Stimulated activated naive CD8-positive, alpha-beta T cell treated with anti-CD3 and anti-CD28 coated beads, Interleukin-15, amount 100 ng/mL, for 72 hours (primary cell): ENCODE measurements at places on chromosomes 12 and 14.

- no peak for DNase-seq
Measured at GRCh38 chr14:71198687-71199086, 291.4 kb downstream of the PCNX1 start.

GRCh38 chr14:67571991-67572323, 28.1 kb downstream of the PIGH start:
- DNase-seq: no peak

DNA sequence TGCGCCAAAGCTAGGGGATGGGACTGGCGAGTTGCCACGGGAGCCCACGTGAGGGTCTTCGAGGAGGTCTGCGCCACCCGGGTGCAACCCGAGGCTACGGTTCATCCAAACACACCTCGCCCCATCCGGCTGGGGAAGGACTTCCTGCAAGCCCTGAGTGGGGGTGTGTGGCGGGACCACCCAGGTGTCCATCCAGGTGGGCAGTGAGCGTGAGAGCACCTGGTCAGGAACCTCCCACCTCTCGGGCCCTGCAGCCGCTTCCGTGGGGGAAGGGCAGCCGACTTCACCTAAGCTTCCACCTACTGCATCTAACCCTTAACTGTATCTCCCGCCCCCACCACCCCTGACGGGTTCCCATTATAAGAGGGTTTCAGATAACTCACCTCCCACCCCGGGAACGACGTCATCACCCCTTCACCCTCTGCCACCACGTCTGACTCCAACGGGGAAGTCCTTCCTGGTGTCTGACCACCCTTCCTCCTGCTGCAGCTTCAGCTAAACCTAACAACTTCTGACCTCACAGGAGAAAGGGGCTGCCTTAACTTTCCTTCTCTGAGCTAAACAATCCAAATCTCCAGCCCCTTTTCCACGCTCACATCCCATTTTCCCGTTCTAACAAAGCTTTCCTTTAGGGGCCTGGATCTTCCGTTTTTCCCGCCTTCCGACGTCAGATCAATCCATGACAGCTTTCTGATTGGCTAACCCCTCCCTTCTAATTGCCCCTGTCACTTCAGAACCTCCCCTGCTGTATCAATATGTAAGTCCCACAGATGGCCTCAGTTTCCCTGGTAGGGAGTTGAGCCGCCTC, 27.4 kb upstream of the SMUG1 start:
- DNase-seq: no peak

DNA sequence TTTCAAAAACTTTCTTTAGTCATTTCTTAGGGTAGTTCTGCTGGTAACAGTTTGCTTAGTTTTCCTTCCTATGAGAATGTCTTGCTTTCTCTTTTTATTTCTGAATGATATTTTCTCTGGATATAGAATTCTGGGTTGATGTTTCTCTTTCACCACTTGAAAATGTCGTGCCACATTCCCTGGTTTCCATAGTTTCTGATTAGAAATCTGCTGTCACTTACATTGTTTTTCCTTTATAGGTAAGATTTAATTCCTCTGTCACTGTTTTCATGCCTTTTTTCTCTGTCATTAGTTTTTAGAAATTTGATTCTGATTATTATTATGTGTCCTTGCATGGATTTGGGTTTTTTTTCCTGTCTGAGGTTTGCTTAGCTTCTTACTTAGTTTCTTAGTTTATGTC, 77.3 kb upstream of the PCNX4 start:
- no peak for DNase-seq

DNA sequence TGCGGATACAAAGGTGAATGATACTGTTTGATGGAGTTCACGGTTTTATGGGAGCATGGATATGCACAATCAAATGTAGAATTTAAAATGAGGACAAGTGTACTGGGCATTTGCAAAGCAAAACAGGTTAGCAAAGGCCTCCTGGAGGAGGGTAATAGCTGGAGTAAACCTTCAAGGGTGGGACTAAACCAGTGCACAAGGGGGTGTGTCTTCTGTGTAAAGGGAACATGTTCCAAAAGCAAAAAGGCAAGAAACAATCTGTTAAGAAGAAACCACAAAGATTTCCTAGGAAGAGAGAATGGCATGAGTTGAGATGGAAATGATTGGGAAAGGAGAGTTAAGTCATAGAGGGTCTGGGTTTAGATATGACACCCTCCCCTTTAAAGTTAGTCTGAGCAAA, 109.2 kb upstream of the SLCO1C1 start:
- DNase-seq: no peak

DNA sequence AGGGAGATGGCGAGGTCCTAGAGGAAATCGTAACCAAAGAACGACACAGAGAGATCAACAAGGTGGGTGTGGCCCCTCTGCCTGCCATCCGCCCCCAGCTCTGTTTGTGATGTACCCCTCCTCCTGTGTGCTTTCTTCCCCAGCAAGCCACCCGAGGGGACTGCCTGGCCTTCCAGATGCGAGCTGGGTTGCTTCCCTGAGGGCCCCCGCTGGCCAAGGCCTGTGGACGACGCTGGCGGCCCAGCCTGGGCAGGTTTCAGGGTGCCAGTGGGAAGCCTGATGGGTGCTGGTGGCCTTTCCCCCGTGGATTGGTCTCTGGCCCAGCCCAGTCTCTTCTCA, 2.0 kb downstream of the ARL6IP4 start:
- no peak for DNase-seq
